IMR-90 (cell line): ENCODE measurements at places on chromosomes 12 and 14. TPM values are rescaled to one million over a fixed set of nuclear protein-coding genes. Genes with fewer than 3 reads are reported as not detected.

The FOXN4 gene
- total RNA-seq = not detected in 2 replicates

The RDH16 gene
- not detected in 2 replicates for total RNA-seq

DNA sequence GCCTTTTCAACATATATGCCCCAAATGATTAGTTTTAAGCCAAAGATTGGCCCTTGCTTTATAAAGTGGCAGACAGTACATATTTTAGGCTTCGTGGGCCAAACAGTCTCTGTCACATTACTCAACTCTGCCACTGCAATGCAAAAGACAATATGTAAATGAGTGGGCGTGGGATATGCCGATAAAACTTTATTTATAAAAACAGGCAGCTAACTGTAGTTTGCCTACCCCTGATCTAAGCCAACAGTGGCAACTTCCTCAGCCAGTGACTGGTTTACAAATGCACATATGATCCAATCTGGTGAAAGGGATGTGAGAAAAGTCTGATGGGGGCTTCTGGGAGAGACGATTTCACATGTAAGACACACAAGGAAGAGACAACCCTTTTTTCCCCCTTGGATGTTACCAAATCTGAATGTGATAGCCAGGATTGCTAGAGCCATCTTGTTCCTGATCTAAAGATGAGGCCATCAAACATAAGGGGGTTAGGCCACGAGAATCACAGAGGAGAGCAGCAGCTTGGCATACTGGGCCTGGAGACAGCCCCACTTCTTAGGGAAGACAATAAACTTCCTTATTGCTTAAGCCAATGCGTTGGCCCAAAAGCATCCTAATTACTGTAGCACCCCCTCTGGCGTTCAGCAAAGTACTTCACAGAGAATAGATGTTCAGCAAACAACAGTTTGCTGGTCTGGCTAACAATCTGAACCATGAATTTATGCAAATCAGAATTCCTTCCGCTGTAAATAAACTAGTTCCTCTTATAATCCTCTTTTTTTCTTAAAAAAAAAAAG is 75.2 kb upstream of the TMCC3 start:
- DNase-seq = peak; percentile 26

The SLCO1B1 gene
- total RNA-seq = not detected in 2 replicates

GRCh38 chr14:98950353-98950895 is 321.6 kb downstream of the BCL11B start:
- DNase-seq = no peak

DNA sequence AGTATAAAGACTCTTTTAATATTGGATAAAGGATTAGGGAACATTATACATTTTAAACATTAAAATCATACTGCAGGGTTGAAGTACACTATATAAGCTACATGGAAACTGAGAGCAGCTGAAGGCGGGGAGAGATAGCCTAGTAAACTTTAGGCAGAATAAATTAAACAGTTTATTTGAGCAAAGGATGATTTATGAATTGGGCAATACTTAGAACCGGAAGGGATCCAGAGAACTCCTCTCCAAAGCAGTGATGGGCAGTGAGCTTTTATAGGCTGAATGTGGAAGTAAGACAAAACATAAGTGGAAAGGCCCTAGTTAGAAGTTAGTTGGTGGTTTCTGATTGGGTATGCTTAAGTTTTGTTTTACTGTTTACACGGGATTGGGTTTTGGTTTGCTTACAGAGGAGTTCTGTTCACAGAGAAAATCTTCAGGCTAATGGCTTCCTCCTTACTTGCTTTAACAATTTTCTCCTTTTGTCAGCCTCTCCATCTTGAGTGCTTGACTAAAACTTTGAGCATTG is 18.9 kb downstream of the LEMD3 start:
- DNase-seq = peak; percentile 4

The NXPH4 gene
- 0.36 and 0.56 TPM in 2 replicates for total RNA-seq

GRCh38 chr12:116642683-116643082 is 83.5 kb downstream of the MAP1LC3B2 start:
- DNase-seq = no peak

- DNase-seq = no peak
These were observed 80.8 kb downstream of the CRACR2A start for GRCh38 chr12:3672113-3672509.

GRCh38 chr14:42228611-42229010 is 621.9 kb downstream of the LRFN5 start:
- no peak for DNase-seq

The B3GNT4 gene
- total RNA-seq = under 0.01 and 0.18 TPM in 2 replicates
